ENCODE measurements at places on chromosomes 12 and 14.

- no peak for DNase-seq
Measured at GRCh38 chr12:546265-546919, 86.7 kb downstream of the B4GALNT3 start.

- no peak for DNase-seq
Measured at GRCh38 chr12:34119366-34119765, 97.1 kb downstream of the ALG10 start.

DNA sequence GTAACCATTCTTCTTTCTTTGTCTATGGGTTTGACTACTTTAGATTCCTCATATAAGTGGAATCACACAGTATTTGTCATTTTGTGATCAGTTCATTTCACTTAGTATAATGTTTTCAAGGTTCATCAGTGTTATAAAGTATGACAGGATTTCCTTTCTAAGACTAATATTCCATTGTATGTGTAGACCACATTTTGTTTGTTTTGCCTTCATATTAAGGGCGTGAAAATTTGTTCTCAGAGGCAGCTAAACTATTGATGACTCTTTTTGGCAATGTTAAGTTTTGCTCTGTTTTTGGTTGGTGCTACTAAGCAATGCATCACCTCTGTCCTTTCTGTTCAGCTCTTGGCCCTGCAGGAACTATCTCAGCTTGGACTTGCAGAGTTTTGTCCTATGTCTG is 1.7 kb upstream of the KLRG1 start:
- DNase-seq, result no peak

GRCh38 chr14:31568161-31568560 is 7.0 kb downstream of the NUBPL start:
- no peak for DNase-seq

DNA sequence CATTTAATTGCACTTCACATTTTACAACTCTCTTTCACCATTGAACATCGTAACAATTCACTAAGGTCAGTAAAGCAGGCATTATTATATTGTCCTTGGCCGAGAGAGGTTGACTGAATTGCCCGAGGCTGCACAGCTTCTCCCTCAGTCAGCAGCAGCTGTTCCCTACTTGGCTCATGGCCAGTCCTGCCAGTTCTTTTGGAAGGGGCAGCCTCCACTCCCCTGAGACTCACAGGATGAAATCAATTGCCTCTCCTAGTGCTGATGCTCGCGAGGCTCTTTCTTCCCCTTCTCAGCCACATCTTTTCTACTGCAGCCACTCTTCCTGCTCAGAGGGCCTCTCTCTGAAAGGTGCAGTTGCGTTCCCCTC is 79.9 kb upstream of the KCNA1 start:
- no peak for DNase-seq

DNA sequence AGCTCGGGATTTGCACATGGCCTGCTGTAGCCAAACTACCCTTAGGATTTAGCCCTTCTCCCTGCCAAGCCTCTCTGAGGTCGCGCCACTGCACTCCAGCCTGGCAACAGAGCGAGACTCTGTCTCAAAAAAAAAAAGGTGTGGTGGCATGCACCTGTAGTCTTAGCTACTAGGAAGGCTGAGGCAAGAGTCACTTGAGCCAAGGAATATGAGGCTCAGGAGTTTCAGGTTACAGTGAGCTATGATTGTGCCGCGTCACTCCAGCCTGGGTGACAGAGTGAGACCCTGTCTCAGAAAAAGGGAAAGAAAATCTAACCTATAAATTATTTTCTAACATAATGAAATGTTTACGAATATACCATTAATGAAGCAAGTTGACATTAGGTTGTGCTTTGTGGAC is 29.7 kb downstream of the ESRRB start:
- no peak for DNase-seq

DNA sequence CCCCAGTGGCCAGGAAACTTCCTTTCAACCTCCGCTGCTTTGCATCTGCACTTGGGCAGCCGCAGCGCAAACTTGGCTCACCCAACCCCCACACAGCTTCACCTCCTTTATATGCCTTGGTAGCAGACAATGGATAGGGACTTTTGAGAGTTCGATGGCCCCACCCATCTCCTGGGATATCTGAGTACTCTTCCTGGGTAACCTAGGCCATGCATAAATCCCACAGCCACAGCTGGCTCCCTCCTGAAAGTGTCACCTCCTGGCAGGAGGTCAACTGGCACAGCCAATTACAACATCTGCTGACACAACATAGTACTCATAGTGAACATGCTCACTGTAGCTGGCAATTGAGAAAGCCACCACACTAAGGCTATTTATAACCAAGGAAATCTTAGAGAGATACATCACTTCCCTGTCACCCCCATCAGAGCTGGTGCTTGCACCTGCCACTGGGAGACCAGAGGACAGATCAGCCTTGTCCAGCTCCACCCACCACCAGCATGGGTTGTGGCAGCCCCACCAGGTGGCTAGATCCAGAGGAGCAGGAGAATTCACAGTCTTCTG is 410.0 kb downstream of the SYT1 start:
- DNase-seq, result no peak

- peak; percentile 30 for DNase-seq
Measured at GRCh38 chr12:28865776-28866175, 283.3 kb upstream of the FAR2 start.

DNA sequence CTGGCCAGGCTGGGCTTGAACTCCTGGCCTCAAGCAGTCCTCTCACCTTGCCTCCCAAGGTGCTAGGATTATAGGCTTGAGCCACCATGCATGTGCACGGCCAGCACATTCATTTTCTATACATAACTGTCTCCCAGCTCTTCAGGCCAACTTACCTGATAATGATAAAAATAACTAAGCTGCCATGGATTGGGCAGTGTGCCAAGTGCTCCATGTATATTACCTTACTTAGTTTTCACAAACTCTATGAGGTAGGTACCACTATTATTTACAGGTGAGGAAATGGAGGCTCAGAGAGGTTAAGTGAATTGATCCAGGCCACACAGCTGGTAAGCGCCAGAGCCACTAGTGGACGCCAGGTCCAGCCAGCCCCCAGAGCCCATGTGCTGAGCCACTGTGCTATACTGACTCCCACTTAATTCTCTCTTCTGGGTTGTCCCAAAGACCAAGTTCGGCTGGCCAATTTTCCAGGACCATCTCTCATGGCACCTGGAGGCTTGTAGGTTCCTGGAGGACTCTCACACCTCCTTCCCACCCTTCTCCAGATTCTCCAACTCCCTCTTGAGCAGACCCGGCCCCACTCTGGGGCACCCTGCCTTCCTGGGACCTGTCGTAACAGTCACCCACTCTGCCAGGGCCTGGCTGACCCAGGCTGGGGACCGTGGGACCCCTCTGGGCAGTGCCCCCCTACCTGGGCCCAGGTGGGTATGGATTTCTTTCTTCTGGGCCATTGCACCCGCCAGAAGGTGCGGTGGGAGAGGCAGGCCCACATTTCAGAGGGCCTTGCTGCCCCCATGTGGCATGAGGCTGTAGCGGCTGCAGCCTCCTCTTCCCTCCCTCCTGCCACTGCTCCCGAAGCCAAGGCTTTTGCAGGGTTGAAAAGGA is 30.2 kb upstream of the CIPC start:
- peak; percentile 86 for DNase-seq

DNA sequence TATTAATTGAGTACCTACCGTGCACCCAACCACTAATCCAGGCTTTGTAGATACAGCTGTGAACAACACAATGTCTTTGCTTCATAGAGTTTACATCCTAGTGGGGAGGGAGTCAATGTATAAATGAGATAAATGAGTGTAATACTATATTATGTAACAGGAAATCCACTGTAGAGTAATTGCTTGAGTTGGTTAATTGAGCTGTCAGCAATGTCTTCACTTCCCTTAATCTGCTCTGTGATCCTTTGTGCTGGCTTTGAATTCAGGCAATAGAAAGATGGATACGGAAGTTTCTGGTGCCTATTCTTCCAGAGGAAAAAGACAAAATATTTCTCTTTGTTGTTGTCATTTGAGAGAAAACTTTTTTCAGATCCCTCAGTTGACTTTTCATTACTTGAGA is 104.0 kb upstream of the SLC16A7 start:
- no peak for DNase-seq

DNA sequence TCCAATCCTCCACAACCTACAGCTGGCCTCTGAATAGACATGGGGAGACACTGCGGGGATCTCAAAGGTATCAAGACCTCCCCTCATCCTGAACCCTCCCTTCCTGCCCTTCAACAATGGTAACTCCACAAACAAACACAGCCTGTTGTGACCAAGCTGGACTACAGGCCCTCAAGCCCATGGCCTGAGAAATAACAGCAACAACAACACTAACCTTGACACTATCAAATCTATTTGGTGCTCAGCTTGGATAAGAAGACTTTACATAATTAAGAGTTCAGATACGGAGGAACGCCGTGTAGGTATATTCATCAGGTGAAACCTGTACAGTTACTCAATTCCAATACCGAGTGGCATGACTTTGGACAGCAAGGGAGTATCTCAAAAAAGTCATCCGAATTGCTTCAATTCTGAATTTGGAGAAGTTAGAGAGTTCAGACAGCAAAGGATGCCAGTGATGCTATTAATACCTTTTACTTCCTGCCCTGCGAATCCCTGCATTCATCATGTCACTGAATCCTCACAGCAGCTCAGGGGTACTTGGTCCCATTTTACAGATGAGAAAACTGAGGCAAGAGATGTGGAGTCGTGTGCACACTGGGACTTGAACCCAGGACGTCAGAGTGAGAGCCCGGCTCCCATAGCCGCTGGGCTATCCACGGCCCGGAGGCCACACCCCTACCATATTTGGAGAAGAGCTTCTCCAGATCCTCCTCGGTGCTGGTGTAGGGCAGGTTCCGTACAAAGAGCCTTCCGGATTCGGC is 17.8 kb downstream of the RBM19 start:
- DNase-seq, result no peak

GRCh38 chr12:49806321-49806813 is 21.8 kb downstream of the NCKAP5L start:
- DNase-seq, result no peak

DNA sequence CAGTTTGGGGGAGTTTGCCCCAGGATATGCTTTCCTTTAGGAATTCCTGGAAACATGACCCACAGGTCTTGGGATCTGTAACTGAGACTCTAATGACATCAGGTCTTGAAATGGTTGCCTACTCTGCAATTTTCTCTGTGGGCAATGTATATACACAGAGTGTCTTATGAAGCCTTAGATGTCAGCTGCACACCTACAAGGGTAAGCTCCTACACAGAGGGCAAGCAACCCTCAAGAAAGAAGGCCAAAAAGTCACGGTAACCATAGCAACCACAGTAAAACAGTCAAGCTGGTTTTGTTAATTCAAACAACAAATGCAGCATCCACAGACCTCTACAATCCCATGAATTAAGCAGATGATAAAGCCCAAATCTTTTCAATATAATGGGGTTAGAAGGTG is 293.0 kb downstream of the SSPN start:
- DNase-seq, result no peak

GRCh38 chr12:85283560-85283959 is 3.5 kb downstream of the ALX1 start:
- DNase-seq, result no peak

- DNase-seq, result no peak
Measured at GRCh38 chr14:70873627-70874026, 33.6 kb upstream of the PCNX1 start.

DNA sequence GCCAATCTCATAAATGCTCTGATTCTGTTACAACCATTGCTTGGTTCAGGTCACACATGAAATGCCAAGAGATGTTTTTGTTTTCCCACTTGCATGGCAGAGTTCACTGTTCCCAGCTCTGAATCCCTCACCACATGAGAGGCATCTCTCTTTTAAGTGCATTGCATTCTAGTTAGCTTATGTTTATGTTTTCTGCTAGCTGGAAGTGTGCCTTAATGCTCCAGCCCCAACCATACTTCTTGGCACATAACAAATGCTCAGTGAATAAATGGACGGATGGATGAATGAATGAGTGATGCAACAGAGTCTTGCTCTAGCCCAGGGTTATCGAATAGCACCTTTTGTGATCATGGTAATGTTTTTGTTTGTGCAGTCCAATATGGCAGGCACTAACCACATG is 197.3 kb downstream of the PPM1H start:
- DNase-seq, result peak; percentile 23

DNA sequence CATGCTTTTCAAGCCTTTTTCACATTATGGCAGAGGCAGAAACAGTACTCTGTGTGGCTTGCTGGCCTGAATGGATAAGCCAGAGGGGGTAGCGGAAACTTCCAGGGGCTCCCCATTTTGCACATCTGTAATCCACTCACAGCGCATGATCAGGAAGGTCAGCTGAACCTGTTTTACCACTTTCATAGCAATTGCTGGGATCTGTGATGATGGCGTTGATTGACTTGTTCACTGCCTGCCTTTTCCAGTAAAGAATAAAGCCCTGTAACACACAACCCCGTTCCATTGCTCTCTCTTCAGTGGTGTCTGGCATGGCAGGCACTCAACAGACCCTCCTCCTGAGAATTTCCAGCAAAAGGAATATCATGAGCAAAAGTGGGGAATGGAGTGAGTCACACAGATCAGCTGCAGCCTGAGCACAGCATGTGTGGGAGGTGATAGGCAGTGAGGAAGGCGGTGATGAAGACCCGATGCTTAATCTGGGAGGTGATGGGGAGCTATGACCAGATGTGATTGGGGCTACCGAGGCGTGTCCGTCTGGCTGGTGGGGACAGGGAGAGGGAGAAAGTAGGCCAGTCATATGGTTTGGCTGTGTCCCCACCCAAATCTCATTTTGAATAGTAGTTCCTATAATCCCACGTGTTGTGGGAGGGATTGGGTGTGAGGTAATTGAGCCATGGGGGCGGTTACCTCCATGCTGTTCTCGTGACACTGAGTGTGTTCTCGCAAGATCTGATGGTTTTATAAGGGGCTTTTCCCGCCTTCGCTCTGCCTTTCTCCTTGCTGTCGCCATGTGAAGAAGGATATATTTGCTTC is 44.7 kb upstream of the CHST11 start:
- no peak for DNase-seq

GRCh38 chr12:116053479-116054200 is 223.9 kb downstream of the MED13L start:
- DNase-seq, result peak; percentile 70

- DNase-seq, result no peak
Measured at GRCh38 chr14:68364792-68365192, 428.1 kb downstream of the ZFP36L1 start.

DNA sequence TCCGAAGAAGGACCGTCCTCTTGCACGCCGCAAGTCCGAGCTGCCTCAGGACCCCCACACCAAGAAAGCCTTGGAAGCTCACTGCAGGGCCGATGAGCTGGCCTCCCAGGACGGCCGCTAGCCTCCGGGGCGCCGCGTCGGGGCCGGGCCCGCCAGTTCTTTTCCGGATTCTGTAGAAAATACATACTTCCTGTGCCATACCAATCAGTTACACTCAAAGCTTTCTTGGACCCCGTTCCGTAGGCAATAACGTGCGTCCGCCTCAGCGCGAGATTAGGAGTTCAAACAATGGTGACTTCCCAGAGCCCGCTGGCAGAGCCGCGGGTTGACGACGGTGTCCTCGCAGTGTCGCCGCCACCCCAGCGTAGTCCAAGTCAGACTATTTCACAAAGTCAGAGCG is 39.2 kb upstream of the DYNC1H1 start:
- no peak for DNase-seq

Measured in adipocyte (in vitro differentiated cells).